ENCODE measurements at places on chromosomes 5 and 9.

DNA sequence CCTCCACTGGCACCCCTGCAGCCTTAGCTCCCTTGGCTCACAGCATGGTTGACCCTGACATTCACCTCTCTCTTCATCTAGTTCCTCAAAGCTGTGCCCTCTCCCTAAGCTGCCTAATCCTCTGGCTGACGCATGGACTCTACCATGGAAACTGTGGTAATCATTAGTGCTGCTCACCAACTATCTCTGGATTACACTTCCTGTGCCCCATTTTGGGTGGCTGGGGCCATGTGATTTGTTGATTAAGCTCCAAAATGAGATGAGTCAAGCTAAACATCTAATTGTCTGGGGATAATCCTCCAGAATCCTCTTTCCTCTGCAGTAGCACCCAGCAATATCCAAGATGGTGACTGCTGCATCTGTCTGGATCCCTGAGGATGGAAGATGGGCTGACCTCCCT is 264.4 kb downstream of the SH3GL2 start:
- no peak for DNase-seq

DNA sequence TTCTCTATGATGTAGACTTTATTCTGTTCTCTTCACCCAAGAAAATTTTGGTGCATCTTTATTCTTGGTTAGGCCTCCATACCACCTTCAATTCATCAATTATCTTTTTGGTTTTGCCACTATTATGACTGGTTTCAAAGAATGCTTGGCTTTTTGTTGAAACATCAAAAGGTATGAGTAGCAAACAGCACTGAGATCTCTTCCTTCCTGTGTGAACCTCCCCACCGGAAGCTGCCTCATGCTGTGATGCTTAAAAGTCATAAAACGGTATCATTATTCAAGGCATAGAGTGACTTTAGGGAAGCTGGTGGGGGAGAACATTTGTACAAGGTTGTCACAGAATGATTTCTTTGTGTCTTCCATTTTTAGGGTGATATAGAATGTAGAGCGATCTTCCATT is 70.6 kb downstream of the IQGAP2 start:
- DNase-seq, result no peak

GRCh38 chr5:133425222-133425621 is 187.1 kb downstream of the FSTL4 start:
- DNase-seq, result no peak

GRCh38 chr9:79621916-79622575 is 50.3 kb downstream of the TLE4 start:
- DNase-seq, result no peak

GRCh38 chr5:180823346-180823745 is 20.7 kb upstream of the MGAT1 start:
- no peak for DNase-seq
